Hypothalamus (tissue), 51 donors: ENCODE measurements at places on chromosomes 7 and 10.

DNA sequence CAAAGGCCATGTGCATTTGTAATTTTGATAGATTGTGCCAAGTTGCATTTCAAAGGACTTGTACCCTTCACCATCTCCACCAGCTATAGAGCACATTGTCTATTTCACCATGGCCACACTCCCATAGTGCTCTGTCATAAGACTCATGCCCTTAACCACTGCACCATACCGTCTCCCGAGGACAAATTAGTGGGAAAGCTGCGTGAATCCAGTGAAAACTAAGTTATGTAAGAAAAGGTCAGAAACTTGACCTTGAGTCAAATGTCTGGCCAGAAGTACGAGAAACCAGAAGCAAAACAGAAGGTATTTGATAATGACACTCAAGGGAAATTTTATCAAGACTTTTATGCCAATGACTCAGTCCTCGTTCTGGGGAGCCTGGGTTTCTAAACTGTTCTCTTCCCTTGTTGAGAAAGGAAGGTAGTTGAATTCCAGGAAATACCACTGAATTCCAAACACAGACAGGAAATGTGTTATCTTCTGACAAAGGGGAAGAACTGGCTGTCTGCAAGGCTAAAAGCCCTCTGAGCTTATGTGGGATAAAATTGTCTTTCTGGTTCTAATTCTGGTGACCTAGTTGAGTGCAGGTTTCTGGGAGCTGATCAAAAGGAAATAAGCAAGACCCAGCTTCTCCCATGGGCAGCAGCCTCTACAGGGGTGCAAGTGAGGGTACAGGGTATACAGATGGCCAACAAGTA, 49.7 kb downstream of the CDK1 start:
- no peak for DNase-seq

DNA sequence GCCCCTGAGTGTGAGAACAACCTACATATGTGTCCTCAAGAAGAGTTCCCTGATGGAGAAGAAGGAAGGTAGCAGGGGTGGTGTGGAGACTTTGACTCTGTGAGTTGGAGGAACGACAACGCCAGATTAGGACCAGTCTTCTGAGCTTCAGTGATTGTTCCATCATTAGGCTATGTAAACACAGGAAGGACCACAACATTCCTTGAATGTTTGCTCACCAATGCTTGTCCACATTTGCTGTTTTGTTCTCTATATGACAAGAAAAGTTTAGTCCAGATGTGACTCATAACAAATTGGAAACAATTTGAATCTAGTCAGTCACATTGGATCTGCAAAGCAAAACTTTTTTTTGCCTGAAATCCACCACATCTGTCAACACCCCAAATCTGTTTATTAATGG, 62.7 kb downstream of the ENTPD1 start:
- no peak for DNase-seq

- DNase-seq = no peak
Observed at GRCh38 chr10:106929291-106929895, 235.1 kb downstream of the SORCS1 start.

GRCh38 chr7:117270371-117270770, 52.5 kb downstream of the WNT2 start:
- DNase-seq = no peak

DNA sequence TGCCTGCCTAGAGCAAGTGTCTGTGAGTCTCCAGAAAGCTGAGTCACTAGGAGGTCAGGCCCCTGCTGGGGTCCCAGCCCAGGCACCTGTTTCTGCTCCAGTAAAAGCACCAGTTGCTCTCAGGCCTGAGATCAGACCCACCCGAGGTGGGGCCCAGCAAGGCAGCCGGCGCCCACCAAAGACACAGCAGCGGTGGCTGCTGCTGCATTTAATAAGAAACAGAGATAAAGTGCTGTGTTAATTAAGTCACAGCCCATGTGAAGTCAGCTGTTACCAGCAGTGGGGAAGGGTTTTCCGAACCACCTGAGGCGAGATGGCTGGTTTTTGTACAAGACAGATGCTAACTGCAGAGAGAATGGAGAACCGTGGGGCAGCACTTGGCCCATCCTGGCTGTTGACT, 12.1 kb upstream of the LRRC18 start:
- DNase-seq = no peak

GRCh38 chr7:69609541-69610373, 11.5 kb downstream of the AUTS2 start:
- no peak for DNase-seq

GRCh38 chr10:48557511-48558123, 47.3 kb downstream of the ARHGAP22 start:
- no peak for DNase-seq

DNA sequence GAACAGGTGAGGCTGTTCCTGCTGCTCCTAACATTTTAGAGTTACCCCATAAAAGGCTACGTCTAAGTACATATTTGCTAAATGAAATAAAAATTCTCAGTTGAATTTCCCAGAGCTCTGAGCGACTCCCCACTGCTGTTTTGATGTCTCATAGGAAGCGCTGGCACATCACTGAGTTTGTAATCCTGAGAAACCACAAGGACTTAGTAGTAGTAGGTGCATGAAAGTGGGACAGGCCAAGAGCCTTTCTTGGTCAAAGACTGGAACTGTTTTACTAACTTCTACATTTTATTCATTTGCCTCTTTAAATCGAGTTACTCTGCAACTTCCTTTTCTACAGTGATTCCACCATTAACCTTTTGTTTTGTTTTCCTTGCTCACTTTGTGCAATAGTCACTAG, 85.9 kb downstream of the XPNPEP1 start:
- DNase-seq = no peak

DNA sequence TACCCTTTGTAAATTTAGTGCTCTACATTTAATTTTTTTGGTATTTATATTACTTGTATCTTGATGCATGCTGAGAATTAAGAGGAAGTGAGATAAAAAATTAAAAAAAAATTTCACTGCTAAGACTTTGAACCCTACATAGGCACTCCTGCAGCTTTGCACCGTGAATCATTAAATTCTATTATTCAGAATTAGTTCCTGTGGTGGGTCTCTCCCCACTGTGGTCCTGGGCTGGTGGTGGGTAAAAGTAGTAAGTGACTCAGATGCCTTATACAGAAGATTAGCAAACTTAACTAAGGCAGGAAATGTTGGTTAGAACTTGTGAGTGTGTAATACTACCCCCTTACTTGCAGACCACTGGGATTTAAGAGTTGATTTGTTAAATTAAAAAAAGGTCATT, 72.6 kb downstream of the AP3M1 start:
- no peak for DNase-seq

- no peak for DNase-seq
Observed at GRCh38 chr7:22545529-22545928, 45.5 kb upstream of the STEAP1B start.

DNA sequence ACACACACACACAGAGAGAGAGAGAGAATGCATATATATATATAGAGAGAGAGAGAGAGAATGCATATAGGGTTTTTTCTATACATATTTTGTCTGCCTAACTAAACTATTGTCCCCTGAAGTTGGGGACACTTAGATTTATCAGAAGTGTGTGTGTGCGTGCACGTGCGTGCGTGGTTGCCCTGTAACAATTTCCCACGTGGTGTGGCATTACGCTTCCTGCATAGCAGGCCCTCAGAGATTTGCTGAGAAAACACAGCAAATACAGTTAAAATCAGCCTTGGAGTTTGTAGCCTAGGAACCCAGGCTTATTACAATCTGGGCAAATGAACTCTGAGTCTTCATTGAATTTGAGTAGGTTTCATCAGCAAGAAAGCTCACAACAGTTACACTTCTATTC, 14.7 kb downstream of the RNF32 start:
- DNase-seq = no peak

DNA sequence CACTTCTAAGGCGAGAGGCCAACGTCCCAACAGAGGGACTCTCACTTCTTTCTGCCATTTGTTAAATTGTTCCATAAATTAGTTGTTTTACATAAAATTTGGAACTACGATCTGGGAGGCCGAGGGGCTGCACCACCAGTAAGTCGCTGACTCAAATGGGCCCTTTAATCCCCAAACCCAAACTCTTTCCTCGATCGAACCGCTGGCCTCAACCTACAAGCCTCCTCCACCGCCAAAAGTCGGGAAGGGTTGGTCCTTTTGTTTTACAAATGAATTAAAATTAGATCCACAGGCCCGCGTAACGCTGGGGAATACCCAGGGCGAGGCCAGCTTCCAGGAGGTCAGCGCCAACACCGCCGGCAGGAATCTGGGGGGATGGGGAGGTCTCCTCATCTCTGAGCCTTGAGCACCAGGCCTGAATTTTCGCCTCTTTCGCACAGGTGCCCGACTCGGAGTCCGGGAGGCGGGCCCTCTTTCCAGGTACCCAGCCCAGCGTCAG, 1.2 kb upstream of the FOXI2 start:
- no peak for DNase-seq

GRCh38 chr7:45066409-45066808, 22.4 kb downstream of the NACAD start:
- no peak for DNase-seq

DNA sequence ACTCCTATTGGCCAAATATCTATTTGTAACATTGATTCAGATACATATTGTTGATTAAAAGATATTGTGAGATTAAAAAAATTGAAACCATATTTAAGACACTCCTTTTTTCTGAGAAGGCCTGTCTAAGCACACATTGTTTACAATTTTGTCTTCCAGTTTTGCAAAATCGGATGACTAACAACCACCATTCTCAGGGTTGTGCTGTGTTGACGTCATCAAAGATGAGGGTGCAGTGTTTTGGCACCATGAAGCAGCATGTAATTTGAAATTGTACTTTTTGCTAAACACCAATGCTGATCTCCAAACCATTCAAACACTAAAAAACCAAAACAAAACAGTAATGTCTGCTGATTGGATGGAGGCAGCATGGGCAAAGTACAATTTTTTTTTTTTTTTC, 7.4 kb downstream of the CREB5 start:
- DNase-seq = no peak

- DNase-seq = no peak
Observed at GRCh38 chr7:71470830-71471229, 338.9 kb downstream of the GALNT17 start.

DNA sequence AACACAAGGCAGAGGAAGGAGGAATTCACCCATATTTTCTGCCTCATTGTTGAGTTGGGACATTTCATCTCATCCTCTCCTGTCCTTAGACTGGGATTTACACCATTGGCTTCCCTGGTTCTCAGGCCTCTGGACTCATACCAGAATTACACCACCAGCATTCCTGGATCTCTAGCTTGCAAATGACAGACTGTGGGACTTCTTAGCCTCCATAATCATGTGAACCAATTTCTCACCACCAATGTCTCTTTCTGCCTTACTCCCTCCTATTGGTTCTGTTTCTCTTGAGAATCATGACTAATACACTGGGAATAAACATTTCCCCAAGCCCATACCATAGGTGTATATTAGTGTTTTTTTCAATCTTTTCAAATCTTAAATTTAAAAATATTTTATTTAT, 2.9 kb upstream of the ZNF33A start:
- no peak for DNase-seq

DNA sequence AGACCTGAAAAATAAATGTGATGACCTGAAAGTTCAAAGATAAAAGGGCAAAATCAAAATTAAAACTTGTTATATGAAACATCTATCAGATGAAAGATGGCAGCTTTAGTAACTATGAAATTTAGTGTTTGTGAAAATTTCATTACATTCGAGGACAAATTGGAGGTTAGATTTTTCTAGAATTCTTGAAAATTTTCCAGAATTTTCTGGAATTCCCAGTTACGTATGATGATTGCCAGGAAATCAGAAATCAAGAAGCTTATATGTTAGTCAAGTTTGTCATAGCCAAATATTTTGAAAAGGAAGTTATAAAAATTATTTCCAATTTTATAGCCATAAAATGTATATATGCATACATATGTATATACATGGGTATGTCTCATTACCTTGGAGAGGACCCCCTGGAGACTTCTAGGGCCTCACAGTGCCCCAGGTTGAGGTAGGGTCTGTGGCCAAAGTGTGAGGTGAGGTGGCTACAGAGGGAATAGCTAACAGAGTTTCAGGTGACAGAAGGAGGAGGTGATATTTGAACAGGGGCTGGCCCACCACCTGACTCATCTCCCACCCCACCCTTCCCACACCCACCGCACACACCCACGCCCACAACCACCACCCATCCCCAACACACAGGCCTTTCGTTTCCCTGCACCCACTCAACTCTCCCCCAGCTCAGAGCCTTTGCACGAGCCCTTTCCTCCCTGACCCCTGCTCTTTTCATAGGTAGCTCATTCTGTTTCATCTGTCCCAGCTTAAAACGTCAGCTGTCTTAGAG, 21.5 kb downstream of the C10orf105 start:
- DNase-seq = no peak
